Effector CD4-positive, alpha-beta T cell (primary cell): ENCODE measurements at places on chromosomes 6 and 20.

GRCh38 chr20:52145587-52145986, 46.0 kb downstream of the ZFP64 start:
- DNase-seq = no peak

GRCh38 chr6:72842140-72842539, 220.3 kb downstream of the KCNQ5 start:
- DNase-seq = no peak

DNA sequence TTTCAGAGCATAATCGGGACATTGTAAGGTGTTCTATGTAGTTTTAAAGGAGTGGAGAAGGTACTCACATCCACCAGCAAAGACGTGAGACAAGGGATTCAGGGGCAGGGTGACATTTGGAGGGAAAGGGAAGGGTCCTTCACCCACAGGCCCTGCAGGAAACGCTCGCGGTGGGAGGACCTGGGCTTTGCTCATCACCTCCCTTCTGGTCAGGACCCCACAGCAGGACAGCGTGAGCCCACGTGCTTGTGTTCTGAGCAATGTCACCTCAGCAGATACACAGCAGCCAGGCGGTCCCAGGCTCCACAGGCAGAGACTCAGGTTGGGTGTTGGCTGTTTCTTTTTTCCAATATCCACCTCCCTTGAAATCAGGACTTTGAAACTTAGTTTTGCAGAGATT, 27.5 kb downstream of the DLL1 start:
- DNase-seq = no peak

DNA sequence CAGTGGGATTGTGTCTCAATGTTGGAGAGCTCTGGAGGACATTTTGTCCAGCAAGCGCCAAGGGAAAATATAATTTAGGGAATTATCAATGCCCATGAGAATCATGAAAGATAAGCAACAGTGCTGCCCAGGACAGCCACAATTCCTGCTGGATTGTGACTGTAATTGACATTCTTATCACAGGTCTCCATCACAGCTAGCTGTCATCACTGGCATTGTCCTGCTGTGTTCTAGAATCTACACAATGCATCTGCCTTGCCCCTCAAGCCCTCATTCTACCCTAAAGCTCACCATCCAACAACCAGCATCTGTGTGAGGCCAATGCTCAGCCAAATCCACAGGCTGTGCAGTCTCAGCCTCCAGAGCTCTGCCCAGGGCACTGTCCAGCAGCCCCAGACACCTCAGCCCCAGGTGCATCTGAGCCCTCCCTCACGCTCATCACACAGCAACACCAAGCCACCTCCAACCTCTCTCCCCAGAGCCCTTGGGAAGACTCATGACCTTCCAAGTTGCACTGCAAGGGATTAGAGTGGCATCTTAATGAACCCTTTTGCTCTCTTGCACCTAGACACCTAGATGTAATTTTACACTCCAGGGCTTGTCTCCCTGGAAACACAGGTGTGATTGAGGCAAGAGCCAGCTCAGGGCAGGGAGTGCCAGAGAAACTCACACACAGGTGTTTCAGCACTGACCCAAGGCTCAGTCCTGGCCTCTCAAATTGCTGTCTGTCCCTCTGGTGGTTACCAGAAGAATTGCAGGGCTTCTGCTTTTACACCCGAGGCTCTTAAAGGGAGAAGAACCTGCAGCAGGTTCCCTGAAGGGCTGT, 85.2 kb upstream of the PHACTR3 start:
- peak; percentile 8 for DNase-seq

GRCh38 chr20:58374906-58375758, 13.9 kb upstream of the VAPB start:
- DNase-seq = no peak

GRCh38 chr6:44642870-44643522, 255.5 kb downstream of the CDC5L start:
- DNase-seq = no peak

- no peak for DNase-seq
Observed at GRCh38 chr6:14638906-14639761, 521.6 kb downstream of the CD83 start.

DNA sequence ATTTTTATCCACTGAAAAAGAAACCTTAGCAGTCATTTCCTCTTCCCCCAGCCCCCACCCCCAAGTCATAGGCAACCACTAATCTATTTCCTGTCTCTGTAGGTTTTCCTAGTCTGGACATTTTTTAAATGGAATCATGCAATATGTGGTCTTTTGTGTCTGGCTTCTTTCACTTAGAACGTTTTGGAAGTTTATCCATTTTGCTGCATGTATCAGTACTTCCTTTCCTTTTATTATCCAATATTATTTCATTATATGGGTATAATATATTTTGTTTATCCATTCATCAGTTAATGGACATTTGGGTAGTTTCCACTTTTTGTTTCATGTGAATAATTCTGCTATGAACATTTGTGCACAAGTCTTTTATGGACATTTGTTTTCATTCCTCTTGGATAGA, 99.3 kb upstream of the BMP5 start:
- no peak for DNase-seq

- no peak for DNase-seq
Observed at GRCh38 chr20:51021067-51022025, 1.6 kb downstream of the KCNG1 start.

- no peak for DNase-seq
Observed at GRCh38 chr6:142985281-142985680, 40.3 kb upstream of the HIVEP2 start.

DNA sequence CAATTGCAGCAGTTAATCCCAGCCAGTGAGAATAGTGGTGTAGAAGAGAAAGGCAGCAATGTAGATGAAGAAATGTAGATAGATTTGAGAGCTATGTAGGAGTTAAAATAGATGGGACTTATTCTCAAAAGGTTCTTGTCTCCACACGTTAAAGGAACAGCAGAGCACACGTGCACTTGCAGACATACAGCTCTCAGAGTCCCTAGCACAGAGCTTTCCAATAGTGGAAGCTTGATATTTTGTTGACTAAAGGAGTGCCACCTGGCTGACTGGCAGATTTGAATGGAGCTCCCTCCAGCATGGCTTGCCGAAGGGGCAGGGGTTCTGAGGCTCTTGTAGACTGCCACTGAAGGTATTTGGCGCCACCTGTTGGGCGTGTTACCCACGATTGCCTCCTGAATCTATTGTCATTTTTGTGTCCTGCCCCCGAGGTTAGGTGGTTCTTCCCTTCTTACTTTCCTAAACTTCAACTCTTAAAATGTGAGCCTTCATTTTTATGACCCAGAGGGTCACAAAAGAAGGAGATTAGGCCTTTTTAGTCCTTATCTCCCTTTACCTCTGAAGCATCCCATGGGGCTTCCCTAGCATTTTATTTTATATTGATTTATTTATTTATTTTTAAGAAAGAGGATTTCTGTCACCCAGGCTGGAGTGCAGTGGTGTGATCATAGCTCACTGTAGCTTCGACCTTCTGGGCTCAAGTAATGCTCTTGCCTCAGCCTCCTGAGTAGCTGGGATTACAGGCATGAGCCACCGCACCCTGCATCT, 16.4 kb downstream of the BRD2 start:
- peak; percentile 91 for DNase-seq

DNA sequence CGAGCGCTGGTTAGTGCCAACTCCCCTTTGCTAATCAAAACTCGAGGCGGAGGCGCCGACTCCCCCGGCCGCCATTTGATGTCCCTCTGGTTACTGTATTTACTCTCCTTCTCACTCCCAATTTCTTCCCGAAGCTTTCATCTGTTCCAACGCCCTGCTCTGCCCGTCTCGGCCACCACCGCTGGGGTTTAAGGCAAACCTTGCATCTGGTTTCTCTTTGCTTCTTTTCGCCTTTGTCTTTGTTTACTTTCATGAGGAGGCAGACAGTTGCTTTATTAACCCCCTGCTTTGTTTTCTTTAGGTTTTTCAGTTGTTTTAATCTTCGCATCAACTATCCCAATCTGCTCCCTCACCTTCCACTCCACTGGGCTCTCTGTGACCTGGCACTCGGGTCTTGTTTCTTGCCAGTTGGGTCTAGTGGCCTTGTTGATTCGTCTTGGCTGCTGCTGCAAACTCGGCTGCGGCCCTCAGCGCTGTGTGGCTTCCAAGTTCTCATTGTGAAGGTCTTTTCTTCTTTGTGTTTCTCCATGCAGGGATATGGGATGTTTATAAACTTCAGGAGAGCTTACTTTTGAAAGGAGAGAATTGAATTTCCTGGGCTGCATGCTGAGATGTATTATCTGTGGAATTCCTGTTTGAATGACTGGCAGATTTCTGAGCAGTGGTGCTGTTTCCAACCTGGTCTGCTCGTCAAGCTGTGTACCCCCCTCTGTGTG, 155.1 kb downstream of the CDC5L start:
- DNase-seq = no peak

- no peak for DNase-seq
Observed at GRCh38 chr6:18640754-18641153, 253.6 kb downstream of the RNF144B start.

DNA sequence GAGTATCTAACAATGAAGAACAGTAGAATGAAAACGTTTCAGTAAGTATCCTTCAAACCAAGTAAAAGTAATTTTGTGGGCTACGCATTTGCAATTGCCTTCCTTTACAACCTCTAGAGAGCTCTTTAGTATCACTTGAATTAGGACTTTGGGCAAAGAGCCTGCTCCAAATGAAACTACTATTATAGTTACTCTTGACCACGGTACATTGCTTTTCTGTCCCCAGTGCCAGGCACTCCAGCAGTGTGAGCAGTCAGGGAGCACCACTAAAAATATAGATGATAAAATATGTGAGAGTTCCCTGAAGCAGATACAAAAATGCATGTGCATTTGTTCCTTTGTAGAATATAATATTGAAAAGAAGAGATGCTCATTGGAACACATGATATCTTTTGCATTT, 450.1 kb upstream of the MANEA start:
- DNase-seq = no peak

DNA sequence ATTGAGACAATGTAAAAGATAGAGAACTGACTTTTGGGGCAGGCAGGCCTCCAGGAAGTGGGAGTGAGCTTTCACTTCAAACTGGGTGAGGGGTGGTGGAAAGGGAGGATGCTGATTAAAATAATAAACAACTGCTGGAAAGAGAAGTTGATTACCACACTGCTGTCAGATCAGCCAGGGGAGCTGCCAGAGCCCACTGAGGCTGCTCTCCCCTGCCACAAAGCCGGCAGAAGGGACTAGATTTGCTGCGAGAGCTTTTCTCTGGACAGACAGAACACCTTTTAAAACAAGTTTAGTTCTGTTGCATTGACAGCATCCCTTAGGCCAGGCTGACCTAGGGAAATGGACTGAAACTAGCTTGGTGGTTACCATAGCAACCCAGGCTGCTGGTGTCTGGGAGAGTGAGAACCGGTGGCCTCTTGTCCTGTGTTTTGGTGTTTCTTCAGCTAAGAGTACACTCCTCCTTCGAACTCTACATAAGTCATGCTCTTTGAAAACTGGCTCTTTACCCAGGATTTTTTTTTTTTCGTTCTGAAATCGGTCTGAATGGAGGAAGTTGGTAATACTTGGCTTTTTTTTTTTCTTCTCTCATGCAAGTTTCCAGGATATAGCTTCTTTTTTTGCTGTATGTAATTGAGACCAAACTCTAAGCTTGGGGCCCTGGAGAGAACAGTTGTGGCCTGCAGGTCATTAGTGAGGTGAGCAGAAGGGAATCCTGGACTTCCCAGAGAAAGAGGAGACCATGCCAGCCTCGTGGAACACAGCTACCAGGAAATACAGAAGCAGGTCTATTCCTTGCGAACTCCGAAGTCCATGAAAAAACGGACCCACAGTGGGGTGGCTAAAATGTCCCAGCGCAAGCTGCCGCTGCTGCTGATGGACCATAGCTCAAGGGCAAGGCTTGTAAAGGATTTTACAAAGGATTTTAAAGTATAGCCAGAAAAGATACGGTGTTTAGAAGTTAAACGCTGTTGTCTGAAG, 374.4 kb downstream of the UTRN start:
- no peak for DNase-seq

- DNase-seq = no peak
Observed at GRCh38 chr20:7866285-7866684, 74.0 kb downstream of the HAO1 start.

GRCh38 chr20:16081421-16081820, 491.8 kb downstream of the KIF16B start:
- no peak for DNase-seq

DNA sequence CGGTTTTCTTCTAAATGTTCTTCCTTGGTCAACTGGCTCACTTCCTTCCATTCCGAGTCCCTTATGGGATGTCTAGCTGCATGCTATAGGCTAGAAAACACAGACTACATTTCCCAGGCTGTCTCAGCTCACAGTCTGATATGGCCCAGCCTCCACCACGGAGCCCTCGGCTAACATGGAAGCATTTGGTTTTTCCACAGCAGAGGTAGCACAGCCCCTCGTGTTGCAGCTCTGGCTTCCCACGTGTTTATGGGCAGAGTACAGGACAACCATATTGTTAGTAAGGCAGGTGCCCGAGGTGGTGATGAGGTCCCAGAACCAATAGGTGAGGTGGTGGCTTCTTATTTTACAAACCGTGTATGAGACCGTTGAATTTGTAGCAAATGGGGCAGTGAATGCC, 8.7 kb downstream of the GPLD1 start:
- no peak for DNase-seq
